ENCODE measurements at places on chromosomes 7 and 10. TPM values are rescaled to one million over a fixed set of nuclear protein-coding genes. Genes with fewer than 3 reads are reported as not detected.

Gene IFIT3
- 23.6 TPM for total RNA-seq

Gene ST8SIA6
- total RNA-seq, result 0.26 TPM

Gene FRAT1
- 2.8 TPM for total RNA-seq

Gene PLEKHS1
- not detected for total RNA-seq

Gene ABCF2
- 46.4 TPM for total RNA-seq

Gene AKR1E2
- 11.7 TPM for total RNA-seq

Gene NET1
- total RNA-seq, result 45.4 TPM

Gene SPDYE11
- not detected for total RNA-seq

Gene FAM25A
- total RNA-seq, result not detected

Gene CHCHD1
- 16.2 TPM for total RNA-seq

Measured in fibroblast of lung (primary cell).